ENCODE measurements at places on chromosomes 13 and 19.

GRCh38 chr13:79492313-79492798 is 11.4 kb downstream of the NDFIP2 start:
- no peak for DNase-seq

GRCh38 chr13:97328222-97328790 is 105.7 kb upstream of the RAP2A start:
- DNase-seq: no peak

- DNase-seq: peak; percentile 78
These were observed 15.3 kb downstream of the CDX2 start for GRCh38 chr13:27953676-27954405.

- DNase-seq: peak; percentile 70
These were observed 15.0 kb upstream of the TNFAIP8L1 start for GRCh38 chr19:4624301-4624700.

DNA sequence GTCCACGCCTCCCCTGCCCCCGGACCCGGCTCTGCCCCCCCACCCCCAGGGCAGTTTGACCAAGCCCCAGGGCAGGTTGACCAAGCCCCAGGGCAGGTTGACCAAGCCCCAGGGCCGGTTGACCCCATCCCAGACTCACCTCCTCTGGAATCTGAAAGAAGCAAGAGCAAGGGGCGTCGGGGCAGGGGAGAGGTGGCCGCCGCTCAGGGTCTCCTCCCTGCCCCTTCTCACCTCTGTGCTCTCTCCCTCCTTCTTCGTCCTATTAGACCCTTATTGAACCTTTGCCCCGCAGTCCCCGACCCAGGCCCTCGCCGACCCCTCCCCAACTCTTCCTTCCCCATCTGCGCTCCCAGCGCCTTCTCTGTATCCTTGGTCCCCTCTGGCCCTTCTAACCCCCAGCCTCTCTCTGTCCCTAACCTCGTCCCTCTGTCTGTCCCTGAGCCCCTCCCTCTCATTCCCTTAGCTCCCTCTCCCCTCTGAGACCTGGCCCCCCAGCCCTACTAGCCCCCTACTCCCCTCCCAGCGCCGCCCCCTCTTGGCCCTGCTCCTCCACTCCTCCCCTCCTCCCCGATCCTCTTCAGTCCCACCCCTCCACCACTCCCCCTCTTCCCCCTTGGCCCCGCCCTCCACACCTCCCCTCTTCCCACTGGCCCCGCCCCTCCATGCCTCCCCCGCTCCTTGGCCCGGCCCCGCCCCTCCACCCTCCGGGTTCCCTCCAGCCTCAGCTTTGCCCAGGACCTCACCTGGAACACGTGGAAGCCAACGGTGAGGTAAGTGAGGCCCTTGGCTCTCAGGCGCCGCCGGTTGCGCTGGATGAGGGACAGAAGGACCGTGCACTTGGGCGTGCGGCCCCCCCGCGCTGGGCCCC is 7.6 kb downstream of the CAPN12 start:
- DNase-seq: peak; percentile 90

- no peak for DNase-seq
These were observed 8.9 kb downstream of the IGFL3 start for GRCh38 chr19:46115396-46116106.

GRCh38 chr19:56092685-56093631 is 28.1 kb downstream of the ZNF787 start:
- DNase-seq: no peak

DNA sequence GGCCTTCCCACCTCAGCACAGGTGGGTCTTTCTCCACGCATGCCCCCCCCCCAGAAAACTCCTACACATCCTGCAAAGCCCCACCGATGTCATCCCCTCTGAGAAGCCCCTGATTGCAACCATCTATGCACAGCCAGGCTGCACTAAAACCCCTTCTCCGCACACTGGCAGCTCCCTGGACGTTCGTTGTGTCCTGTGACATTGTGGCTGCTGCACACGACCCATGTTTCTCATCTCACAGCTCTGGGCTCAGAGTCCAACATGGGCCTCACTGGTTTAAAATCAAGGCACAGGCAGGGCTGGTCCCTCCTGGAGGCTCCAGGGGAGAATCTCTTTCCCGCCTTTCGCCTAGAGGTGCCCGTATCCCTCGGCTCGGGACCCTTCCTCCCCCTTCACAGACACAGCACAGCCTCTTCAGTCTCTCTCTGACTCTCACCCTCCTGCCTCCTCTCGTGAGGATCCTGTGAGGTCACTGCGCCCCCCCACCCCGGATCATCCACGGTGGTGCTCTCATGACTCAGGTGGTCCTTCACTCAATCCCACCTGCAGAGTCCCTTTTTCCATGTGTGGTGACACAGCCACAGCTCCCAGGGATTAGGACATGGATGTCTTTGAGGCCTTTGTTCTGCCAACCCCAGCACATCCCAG is 71.2 kb downstream of the GADD45B start:
- no peak for DNase-seq

DNA sequence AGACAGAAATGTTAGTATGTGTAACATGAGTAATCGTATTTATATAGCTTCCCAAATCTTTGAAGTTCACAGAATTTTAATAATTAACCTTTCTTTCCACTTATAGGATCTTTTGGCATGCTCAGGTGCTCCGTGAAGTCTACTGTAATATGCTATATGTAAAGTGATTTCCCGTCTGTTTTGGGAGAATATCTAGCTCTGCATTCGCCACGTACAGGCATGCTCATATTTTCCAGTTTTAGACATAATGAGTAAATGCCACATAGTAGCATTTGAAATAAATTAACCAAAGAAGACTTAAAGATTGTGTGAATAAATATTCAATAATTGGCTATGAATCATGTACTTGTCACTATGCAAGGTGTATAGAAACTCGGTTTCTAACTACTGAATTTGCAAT is 189.0 kb upstream of the CSNK1A1L start:
- DNase-seq: no peak

- peak; percentile 56 for DNase-seq
These were observed 2.7 kb upstream of the HNRNPL start for GRCh38 chr19:38852231-38853044.

- no peak for DNase-seq
These were observed 23.3 kb upstream of the POSTN start for GRCh38 chr13:37621811-37622361.

DNA sequence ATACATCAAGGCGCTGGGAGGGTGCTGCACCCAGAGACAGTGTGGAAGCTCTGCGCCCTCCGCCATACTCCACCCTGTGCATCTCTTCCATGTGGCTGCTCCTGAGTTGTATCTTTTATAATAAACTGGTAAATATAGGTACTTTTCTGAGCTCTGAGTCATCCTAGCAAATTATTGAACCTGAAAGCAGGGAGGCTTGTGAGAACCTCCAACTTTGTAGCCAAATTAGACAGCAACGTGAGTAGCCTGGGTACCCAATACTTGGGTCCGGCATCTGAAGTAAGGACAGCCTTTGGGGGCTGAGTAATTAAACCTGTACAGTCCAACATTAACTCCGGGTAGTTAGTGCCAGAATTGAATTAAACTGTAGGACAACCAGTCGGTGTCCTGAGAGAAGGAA is 57.4 kb downstream of the RUBCNL start:
- DNase-seq: no peak

DNA sequence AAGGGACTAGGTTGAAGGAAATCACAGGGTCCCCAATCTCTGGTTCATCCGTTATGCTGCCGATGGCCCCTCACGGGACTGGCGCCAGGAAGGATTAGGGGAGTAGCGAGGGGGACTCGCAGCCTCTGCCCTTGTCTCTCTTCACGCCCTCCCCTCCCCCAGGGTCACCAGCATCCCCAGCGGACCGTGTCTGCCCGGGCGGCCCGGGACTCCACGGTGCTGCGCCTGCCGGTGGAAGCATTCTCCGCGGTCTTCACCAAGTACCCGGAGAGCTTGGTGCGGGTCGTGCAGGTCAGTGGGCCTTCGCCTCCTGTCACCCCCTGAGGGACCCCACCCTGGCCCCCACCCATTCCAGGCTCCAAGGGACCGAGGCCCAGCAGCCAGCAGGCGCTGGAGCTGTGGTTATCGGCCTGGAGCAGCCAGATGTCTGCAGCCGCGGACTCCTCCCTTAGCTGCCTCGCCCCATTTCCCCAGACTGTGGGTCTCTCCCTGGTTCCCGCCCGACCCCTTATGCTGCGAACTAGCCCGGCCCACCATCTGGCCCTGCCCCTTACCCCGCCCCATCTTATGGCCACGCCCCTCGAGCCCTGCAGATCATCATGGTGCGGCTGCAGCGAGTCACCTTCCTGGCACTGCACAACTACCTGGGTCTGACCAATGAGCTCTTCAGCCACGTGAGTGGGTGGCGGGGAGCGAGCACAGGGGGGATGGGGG is 5.4 kb downstream of the PNPLA6 start:
- no peak for DNase-seq

DNA sequence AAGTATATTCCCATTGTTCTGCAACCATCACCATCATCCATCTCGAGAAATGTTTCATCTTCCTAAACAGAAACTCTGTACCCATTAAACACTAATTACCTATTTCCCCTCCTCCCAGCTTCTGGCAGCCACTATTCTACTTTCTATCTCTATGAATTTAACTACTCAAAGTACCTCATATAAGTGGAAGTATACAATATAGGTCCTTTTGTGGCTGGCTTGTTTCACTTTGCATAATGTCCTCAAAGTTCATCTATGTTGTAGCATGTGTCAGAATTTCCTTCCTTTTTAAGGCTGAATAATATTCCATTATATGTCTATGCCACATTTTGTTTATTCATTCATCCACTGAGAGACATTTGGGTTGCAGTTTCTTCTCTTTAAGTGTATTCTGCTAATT is 159.4 kb downstream of the KCNRG start:
- no peak for DNase-seq

DNA sequence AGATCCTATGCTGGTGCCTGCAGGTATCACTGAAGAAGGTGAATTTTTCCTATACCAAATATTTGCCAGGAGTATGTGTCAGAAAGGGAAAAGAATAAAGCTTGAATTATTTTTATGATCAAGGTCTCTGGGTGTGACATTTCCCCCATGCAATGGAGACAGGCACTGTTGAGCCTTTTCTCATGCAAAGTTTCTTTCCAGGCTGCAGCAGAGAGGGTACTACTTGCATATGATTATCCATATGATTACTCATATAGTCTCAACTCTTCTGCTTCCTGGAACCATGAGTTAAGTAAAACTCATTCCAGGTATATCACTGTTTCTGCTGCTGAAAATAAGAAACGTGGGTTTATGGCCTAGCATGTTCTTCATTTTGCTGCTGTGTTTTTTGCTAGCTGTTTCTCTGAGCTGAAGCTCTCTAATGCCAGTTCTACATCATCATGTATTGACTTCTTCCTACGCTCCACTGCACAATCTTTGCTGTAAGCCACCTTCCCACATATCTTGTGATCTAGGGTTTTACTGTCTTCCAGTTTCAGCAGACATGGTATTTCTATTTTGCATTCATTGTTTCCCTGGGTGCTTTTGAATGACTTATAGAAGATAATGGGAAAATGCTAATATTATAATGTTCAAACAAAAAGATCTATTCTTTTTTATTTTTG is 278.7 kb upstream of the GPC6 start:
- no peak for DNase-seq

DNA sequence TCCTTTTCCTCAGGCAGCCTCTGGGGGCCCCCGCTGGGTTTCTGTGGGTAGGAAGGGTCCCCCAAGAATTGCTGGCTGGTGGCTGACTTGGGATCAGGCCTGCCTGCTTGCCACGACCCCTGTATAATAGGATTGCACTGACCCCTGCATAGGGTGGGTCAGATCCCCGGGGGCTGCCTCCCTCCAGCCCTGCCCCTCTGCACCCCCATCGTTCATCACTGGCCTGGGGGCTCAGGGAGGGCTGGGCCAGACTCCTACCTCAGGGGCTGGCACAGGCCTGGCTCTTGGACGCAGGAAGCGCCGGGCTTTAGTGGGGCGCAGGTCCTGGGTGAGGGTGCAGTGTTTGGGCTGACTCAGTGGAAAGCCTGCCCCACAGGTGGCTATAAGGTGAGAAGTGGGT is 10.6 kb downstream of the NDUFB7 start:
- DNase-seq: no peak

- no peak for DNase-seq
These were observed 2.2 kb upstream of the CEACAM6 start for GRCh38 chr19:41753159-41753558.

GRCh38 chr13:19882231-19882630 is 18.8 kb upstream of the ZMYM5 start:
- no peak for DNase-seq

- no peak for DNase-seq
These were observed 182.2 kb downstream of the FOXO1 start for GRCh38 chr13:40484101-40484800.

- DNase-seq: no peak
These were observed 25.0 kb downstream of the GRIN2D start for GRCh38 chr19:48418317-48419064.

DNA sequence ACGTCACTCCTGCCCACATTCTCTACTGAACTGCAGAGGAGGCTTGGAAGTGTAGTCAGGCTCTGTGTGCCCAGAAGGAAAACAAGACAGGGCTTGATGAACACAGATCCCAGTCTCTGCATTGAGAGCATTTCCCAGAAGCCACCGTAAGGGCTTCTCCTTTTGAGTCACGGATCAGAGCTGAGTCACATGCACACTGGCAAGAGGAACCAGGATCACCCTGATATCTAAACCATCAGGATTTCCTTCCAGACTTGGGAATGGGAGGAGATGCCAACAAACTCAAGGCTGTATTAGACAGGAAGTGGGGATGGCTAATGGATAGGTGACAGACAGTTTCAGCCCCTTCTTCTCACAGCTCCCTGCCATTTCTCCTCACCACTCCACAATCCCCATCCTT is 17.7 kb upstream of the FBXO17 start:
- no peak for DNase-seq
